ENCODE measurements at places on chromosomes 12 and 14.

GRCh38 chr12:57248934-57249742 lies 1.8 kb downstream of the STAC3 start:
- no peak for DNase-seq

GRCh38 chr12:119715268-119715620 lies 47.3 kb downstream of the PRKAB1 start:
- DNase-seq: no peak

DNA sequence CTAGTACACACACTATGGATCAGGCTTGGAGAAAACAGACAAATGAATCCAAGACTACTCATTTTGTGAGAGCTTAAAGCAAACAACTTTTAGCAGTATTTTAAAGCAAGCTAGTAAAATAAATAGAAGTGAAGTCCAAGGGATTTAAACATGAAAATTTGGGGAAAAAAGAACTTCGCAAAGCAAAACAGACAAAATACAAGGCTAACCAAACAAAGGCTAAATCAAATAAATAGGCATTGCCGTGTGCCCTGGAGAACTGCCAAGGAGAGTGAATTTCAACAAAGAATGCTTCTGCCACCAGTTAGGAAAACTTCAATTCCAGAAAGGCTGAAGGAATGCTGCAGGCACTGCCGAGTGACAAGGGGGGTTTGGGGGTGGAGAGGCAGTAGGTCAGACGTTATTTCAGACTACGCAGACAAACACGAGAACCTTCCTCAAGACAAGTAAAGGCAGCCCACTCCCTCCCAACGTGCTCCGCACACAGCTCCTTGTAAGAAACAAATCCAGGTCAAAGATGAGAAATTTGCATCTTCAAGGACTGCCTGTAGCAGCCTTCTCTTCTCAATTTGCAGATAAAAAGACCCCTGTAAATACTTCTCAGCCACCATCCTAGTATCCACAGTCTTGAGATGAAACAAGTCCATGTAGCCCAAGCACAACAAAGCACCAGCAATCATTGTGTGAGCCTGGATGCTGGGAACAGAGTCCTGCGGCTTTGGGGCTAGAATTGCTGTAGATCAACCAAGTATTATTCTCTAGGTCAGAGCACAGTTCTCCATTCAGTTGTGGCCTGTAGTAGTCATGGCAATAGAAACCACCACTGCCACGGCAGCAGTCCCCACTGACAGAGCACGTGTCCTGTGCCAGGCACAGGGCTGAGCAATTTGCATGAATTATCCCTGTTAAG lies 43.3 kb downstream of the EFCAB11 start:
- DNase-seq: no peak

- no peak for DNase-seq
Observed at GRCh38 chr12:31362115-31362758, 36.3 kb upstream of the SINHCAF start.

DNA sequence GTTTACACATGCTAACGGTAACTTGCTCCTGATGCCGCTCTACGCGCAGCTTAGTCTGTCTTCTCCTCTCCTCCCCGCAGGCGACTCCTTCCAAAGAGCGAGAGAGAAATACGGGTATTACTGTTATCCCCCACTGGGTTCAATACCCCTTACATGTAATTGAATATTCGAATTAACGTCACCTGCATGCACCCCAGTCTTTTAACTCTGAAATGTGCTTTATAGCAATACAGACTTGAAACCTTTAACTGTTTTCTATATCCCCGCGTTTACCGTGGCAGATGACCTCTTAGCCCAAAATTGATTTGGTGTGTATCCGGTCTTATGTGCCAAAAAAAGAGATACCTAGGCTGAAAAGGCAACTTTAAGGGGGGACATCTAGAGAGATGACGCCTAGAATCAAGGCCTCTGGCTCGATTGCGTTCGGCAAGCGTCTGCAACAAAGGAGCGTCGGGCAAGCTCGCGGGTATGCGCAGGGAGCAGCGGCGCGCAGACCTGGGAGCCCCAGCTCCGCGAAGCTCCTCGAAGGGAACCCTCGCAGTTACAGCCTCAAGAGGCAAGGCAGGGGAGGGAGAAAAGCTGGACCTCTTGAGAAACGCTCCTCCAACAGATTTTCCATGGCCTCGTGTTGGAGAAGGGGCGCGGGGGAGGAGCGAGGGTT lies 6.8 kb upstream of the FOXG1 start:
- DNase-seq: no peak

- no peak for DNase-seq
Observed at GRCh38 chr12:80377140-80377794, 66.8 kb upstream of the PTPRQ start.

GRCh38 chr12:124276337-124276736 lies 18.6 kb upstream of the RFLNA start:
- DNase-seq: no peak

DNA sequence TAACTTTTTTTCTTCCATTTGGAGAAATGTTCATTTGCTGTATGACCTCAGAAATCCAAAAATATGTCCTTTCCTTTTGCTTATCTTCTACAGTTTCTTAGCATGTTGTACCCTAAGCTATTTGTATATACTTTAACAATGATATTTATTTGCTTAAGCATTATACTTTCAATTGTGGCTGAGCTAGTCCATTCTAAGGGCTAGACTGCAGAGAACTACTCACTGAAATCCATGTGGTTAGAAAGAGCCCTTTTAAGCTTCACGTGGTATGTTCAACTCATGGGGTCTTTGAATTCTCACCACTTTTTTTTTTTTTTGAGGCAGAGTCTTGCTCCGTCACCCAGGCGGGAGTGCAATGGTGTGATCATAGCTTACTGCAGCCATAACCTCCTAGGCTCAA lies 122.5 kb downstream of the HMGA2 start:
- no peak for DNase-seq

DNA sequence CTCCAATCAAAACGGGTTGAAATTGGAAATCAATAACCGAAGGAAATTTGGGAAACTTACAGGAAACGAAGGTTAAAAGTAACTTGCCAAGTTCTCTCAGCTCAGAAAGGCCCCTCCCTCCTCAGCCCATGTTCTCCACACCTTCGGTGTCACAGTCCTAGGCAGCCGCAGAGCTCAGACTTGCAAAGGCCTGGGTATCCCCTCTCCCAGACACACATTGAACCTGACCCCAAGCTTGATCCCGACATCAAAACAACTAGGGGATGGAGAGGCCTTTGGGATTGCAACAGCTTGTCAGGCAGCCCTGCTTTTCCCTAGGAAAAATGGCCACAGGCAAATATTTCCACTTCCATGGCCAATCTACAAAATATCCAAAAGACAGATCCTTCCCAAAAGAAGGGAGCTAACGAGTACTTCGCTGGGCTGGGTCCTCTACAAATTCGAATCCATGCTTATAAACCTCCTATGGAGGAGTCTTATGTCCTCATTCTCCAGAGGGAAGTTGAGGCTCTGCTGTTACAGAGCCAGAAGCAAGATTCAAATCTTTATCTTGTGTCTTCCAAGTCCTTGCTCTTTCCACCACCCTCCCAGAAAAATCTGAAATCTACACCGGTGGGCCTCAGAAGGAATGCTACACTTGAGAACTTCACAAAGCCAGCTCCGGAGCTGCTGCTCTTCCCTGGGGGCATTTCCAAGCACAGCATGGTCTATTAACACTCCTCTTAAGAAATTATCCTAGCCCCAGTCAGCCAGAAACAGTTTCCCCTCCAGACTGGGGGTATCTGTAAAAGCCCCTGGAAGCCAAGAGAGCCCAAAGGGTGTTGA lies 35.7 kb upstream of the PNMA1 start:
- no peak for DNase-seq

DNA sequence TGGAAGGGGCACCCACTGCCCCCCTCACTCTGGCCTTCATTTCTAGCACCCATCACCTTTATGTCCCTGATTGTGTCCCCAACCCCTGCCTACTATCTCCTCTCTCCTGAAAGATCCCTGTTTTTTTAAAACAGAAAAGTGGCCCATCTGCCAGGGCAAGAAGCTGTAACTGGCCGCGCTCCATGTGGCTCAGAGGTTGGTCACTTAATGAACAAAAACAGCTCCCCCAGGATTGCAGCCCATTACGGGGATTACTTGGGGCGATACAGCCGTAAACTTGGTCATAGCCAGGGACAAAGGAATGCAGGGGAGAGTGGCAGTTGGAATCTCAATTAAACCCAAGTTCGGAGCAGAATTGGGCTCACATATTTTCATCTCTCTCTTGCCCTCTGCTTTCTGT lies 34.8 kb upstream of the VSX2 start:
- DNase-seq: no peak

DNA sequence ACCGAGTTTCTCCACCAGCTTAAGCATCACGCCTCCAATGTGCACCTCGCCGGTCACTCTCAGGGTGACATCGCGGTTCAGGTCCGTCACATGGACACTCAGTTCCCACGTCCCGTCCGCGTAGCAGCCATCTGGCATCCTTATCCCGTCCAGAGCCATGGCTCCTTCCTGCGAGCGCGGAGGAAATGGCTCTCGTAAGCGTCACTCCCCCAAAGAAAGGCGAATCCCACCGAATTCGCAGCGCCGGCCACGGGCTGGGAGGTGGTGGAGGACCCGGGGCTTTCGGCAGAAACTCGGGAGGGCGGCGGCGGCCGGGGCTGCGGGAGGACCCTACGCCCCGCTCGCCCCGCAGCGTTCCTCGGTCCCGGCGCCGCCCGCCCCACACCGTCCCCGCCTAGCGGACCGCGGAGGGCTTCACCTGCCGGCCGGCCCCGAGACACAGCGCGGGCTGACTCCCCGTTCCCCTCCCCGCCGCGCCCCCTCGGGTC lies 396 bp downstream of the FERMT2 start:
- no peak for DNase-seq

- no peak for DNase-seq
Observed at GRCh38 chr12:107778383-107779025, 4.0 kb downstream of the ASCL4 start.

Data from fibroblast of skin of left biceps (primary cell).